ENCODE measurements at places on chromosomes 3 and 15. TPM values are rescaled to one million over a fixed set of nuclear protein-coding genes. Genes with fewer than 3 reads are reported as not detected.

The PDIA3 gene
- total RNA-seq: 364 TPM

The SMC4 gene
- total RNA-seq: 102 TPM

The AMT gene
- 0.27 TPM for total RNA-seq

The TIPARP gene
- 56.3 TPM for total RNA-seq

The CACNA1D gene
- 1.2 TPM for total RNA-seq

The GADL1 gene
- not detected for total RNA-seq

The GRK7 gene
- not detected for total RNA-seq

The SYNM gene
- 33.6 TPM for total RNA-seq

The ARPIN gene
- 13.6 TPM for total RNA-seq

The CX3CR1 gene
- not detected for total RNA-seq

The PCOLCE2 gene
- total RNA-seq: 28.4 TPM

The SLC24A5 gene
- not detected for total RNA-seq

The GP5 gene
- not detected for total RNA-seq

The RLBP1 gene
- total RNA-seq: not detected

The ANKRD63 gene
- 0.41 TPM for total RNA-seq

The SLCO2A1 gene
- 0.19 TPM for total RNA-seq

The DPPA4 gene
- total RNA-seq: not detected

The P2RY14 gene
- total RNA-seq: not detected

The LYZL4 gene
- total RNA-seq: not detected

The HDC gene
- total RNA-seq: 0.07 TPM

The SLC28A2 gene
- total RNA-seq: not detected

The SPINK8 gene
- not detected for total RNA-seq

The CCR1 gene
- total RNA-seq: not detected

The GABRR3 gene
- total RNA-seq: not detected

The ZNF621 gene
- total RNA-seq: 6.9 TPM

The LMAN1L gene
- total RNA-seq: not detected

The ZIC4 gene
- not detected for total RNA-seq

The NAALADL2 gene
- 0.34 TPM for total RNA-seq

The PLIN1 gene
- 0.12 TPM for total RNA-seq

The DZIP1L gene
- total RNA-seq: 9.4 TPM

The SNRK gene
- total RNA-seq: 3.6 TPM

The MITF gene
- total RNA-seq: 9.8 TPM

The SHF gene
- 0.65 TPM for total RNA-seq

The APBA2 gene
- 16.3 TPM for total RNA-seq

The CCDC80 gene
- total RNA-seq: 41.8 TPM

The BTLA gene
- not detected for total RNA-seq

The THRB gene
- total RNA-seq: 1.4 TPM

The NMNAT3 gene
- 1.6 TPM for total RNA-seq

The REC114 gene
- total RNA-seq: not detected

The PDZRN3 gene
- not detected for total RNA-seq

The SERPINI2 gene
- total RNA-seq: not detected

The LEKR1 gene
- total RNA-seq: 0.79 TPM

The ADCY5 gene
- total RNA-seq: 0.57 TPM

The KBTBD8 gene
- total RNA-seq: 0.91 TPM

The EIF4E3 gene
- 3.1 TPM for total RNA-seq

The NCK1 gene
- 25.0 TPM for total RNA-seq

The TMEM212 gene
- not detected for total RNA-seq

The RBPMS2 gene
- 6.1 TPM for total RNA-seq

The EPM2AIP1 gene
- total RNA-seq: 5.8 TPM

The ECE2 gene
- total RNA-seq: not detected

The DNAH12 gene
- not detected for total RNA-seq

All from A549 treated with GW870086 at 1 μM for 4 hours (cell line).